MG63 (cell line): ENCODE measurements at places on chromosomes 5 and 9. TPM values are rescaled to one million over a fixed set of nuclear protein-coding genes. Genes with fewer than 3 reads are reported as not detected.

The NIPAL4 gene
- not detected in 2 replicates for total RNA-seq

The KCNIP1 gene
- total RNA-seq: 0.43 and 7.9 TPM in 2 replicates

DNA sequence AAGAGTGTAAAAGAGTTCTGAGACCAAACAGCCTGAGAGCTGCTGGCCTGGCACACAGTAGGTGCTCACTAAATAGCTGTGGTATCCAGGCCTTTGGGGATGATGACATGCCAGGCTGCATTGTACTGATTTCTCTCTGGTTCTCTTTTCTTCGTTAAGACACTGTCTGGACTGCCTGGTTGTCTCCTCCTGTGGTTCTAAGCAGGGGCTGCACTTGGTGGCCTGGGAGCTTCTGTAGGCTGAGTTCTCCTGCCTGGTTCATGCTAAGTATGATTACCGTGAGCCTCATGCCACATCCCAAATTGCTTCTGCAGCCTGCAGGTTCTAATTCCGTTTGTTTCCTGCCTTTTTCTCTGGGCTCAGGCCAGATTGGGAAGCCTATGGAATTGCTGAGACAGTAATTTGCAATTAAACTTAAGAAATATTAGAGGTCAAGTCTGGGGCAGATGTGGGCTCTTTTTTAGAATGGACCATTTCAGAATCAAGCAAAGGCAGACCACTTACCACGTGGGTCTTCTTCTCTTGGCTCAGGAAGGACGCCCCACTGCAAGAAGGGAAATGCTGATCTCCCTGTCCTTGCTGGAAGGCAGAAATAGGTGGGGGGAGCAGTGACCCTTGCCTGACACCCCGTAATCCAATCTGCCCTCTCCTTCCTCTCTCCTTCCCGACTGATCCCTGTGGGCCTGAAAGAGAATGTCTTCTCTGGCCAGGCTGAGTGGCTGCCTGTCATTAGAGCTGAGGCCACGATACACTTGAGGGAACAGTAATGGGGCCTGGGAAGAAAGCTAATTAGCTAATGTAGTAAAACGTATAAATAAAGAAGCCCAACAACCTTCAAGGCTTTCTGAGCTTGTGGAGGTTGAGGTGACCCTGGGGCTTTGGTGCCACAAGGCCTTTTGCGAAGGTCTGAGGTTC, 21.9 kb upstream of the BOD1 start:
- no peak for DNase-seq

The CYLC2 gene
- total RNA-seq: not detected in 2 replicates

GRCh38 chr9:131138676-131139075, 13.3 kb downstream of the NUP214 start:
- DNase-seq: no peak

The SLIT3 gene
- 6.3 and 8.0 TPM in 2 replicates for total RNA-seq

GRCh38 chr5:16877267-16877935, 58.7 kb downstream of the MYO10 start:
- no peak for DNase-seq

DNA sequence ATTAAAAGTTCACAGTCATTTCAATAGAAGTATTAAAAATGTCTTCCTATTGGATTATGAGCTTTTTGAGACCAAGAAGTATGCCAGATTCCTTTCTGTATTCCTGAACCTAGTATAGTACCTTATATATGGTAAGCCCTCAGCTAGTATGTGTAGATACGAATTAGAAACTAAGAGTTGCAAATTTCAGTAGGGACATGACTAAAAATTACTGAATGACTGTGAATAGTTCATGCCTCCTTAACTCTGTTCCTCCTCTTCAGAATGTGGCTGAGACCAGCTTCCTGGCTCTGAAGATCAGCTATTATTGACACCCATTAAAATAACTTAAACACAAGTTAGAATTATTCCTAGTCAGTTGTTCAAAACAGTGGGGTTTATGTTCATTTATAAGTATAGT, 19.7 kb downstream of the KDM3B start:
- DNase-seq: no peak

- no peak for DNase-seq
These were observed 126.3 kb downstream of the PDE4D start for GRCh38 chr5:59767211-59767605.

GRCh38 chr5:167767795-167768194, 523.6 kb upstream of the WWC1 start:
- no peak for DNase-seq

GRCh38 chr9:93861736-93862358, 93.3 kb downstream of the BARX1 start:
- no peak for DNase-seq

The CNTNAP3B gene
- 12.2 and 15.7 TPM in 2 replicates for total RNA-seq

DNA sequence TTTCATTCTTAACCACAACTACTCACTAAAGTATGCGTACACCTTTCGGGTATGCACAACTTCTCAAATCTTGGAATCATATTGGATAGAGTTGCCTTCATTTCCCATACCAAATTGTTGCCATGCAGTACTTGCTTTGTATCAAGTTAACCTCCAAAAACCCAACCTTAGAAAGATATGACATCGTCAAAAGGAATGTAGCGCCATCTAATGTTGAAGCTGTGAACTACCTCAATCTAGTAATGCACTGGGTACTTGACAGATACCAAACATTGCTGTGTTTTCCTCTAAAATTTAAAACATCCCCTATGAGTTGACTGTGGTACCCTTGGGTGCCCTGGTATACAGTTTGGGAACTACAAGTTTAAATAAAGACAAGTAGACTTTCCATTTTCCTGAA, 318.4 kb downstream of the ARL15 start:
- no peak for DNase-seq

The LHX2 gene
- 0.49 and 0.74 TPM in 2 replicates for total RNA-seq

The FBP1 gene
- total RNA-seq: 0.96 TPM in 1 of 2 replicates, not detected in the other

DNA sequence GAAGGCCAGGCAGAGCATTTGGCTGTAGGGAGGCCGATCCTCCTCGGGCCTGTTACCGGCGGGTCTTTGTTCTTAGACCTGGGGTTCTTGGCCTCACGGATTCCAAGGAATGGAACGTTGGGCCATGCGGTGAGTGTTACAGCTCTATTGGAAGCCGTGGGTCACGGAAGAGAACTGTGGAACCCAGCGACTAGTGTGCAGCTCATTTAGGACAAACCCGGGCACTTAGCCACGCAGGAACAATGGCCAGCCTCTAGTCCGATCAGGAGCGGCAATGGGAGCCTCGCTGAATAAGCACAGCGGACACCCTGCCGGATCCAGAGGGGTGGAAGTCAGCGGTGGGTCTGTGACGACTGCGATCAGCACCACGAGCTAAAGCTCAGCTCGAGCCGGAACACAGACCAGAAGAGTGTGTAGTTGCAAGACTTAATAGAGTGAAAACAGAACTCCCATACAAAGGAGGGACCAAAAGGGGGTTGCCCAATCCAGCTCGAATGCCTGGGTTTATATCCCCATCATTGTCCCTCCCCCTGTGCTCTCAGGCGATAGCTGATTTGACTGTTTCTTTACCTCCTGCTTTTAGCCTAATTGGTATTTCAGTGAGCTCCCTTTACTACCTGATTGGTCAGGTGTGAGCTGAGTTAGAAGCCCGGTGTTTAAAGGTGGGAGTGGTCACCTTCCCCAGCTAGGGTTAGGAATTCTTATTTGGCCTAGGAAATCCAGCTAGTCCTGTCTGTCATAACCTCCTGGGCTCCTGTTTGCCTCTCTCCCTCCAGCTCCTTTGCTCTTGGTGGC, 53.7 kb upstream of the RPL26L1 start:
- DNase-seq: no peak

- DNase-seq: no peak
These were observed 43.0 kb downstream of the FBXW11 start for GRCh38 chr5:171963416-171963815.

DNA sequence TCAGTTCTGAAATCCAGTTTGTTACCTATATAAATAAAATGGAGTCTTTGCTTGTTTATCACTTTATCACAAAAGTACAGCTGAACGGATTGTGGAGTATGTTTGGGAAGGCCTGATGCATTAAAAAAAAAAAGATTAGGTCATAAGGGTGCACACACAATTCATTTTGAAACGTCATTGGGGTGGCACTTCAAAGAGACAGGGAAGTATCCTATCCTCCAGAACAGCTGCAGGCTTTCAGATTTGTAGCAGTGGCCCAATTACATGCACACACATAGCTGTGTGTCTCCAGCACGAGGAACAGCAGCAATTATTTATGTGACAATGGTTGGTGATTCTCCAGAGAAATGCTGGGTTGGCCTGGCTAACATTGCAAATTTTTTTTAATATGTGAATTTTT, 46.8 kb upstream of the FER start:
- no peak for DNase-seq

The SUSD3 gene
- total RNA-seq: 0.40 TPM in 1 of 2 replicates, not detected in the other

DNA sequence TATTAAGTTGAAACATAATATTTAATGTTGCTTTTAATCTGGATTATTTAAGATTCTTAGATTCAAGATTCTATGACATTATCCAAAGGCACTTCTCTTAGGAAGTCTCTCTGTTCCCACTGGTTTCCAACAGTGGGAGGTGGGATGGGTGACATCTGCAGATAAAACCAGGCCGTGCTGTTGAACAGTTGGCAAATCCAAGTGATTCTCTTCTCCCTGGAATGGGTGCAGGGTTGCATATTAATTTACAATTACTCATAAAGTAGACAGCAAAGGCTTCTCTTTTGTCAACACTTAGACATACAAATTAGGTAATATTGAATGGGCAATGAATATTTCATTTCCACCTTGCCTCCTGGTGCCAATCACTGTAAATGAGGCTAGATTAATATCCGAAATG, 233.7 kb upstream of the IL12B start:
- DNase-seq: no peak

- no peak for DNase-seq
These were observed 56.5 kb downstream of the AMBP start for GRCh38 chr9:114021578-114021977.

The ERAP2 gene
- total RNA-seq: 0.43 and 1.9 TPM in 2 replicates

DNA sequence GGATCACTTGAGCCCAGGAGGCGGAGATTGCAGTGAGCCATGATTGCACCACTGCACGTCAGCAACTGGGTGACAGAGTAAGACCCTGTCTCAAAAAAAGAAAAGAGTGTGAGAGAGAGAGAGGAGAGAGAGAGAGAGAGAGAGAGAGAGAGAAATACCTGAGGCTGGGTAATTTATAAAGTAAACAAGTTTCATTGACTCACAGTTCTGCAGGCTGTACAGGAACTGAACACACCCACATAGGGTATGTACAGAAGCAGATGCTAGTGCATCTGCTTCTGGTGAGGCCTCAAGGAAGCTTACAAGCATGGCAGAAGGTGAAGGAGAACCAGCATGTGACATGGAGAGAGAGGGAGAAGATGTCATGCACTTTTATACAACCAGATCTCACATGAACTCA, 46.4 kb upstream of the CHD1 start:
- DNase-seq: no peak

GRCh38 chr5:126186210-126186609, 237.0 kb upstream of the GRAMD2B start:
- DNase-seq: no peak

DNA sequence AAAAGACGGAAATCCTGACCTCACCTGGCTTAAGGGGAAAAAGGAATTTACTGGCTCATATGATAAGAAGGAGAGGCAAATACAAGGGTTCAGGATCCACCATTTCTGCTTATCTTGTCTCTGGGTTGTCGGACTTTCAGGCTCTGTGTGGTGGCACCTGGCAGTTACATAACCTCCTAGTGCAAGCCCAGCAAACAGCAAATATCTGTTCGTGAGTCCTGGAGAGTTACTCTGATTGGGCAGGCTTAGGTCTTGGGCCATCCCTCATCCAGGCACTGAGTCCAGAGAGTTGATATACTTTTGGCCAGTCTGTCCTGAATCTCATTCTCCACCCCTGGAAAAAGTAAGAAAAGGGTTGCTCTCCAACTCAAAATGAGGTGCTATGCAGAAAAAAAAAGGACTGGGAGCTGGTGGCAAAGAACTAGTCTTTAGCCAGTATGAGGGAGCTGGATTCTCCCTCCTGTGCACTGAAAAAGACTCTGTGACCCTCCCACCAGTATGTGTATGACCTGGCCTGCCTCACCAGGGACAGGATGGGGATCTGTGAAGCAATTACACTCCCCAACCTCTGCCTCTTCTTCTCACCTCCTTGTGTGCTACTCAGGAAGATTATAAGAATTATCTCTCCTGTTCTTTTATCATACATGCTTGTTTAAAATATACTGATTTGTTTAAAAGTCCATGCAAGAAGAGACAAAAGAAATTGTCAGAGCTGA, 282.9 kb downstream of the ARHGAP26 start:
- no peak for DNase-seq

DNA sequence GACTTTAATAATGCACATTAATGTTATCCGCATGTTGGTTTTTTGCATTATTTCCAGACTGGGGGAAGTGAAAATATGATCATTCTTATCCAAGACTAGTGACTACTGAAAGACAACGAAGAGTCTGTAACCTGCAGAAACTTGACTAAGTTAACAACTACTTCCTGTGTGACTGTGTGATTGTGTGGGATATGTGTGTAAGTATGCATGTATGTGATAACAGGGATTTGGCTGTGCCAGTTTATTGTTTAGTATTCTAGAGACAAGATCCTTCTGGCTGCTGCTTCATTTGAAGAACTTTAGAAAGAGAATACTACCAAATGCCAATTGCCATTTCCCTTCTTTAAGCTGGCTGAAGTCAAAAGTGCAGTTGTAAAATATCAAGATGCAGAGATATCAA, 375.7 kb upstream of the PRR16 start:
- DNase-seq: no peak

The SLC6A19 gene
- not detected in 2 replicates for total RNA-seq

The MCTP1 gene
- total RNA-seq: 1.2 and 3.1 TPM in 2 replicates

DNA sequence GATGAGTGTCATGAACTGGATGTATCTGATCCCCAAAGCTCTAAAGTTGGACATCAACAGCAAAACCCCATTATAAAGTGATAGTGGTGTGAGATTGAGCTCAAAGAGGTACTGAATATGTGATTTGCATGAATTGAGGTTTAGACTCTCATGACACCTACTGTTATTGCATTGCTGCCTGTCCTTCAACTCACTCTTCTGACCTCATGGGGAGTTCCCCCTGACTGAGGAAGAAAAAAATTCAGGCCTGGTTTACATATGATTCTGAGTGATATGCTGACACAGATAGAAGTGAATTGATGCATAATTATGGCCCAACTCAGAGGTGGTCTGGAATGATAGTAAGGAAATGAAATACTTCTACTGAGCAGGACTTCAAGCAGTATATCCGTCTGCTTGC, 76.2 kb upstream of the CHD1 start:
- DNase-seq: no peak

DNA sequence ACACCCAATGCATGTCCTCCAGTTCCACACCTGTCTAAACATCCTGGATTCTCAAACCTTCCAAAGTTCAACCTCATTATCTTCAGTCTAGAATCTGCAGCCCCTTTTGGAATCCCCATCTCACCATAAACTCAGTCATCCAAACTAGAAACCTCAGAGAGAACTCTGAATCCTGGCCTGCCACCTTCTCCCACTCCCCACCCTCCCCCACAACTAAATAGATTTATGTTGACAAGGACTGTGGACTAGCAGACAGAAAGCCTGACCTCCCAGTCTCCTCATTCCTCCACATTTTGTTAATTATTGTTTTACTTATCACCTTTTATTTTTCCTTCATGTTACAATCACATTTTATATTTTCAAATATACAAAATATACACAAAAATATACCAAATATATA, 76.6 kb downstream of the MEF2C start:
- DNase-seq: no peak

DNA sequence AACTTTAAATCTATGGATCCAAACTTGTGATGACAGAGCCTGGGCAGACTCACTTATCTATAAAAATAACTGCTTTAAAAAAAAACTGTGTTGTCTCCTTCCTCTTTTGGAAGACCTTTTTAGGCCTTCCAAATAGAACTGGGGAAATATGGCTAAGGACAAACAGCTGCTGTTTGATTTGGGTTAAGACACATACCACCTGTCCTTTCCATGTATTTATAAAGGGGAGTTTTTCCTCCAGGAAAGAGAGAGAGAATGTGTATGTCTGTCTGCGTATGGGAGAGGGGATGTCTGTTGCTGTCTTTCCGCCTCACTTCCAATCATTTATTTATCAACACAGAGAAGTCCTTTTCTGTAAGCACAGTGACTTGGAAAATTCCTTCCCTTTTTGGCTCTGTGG, 2.8 kb downstream of the ARHGEF37 start:
- no peak for DNase-seq
